ENCODE measurements at places on chromosomes 1 and 21. TPM values are rescaled to one million over a fixed set of nuclear protein-coding genes. Genes with fewer than 3 reads are reported as not detected.

- DNase-seq = no peak
Measured at GRCh38 chr21:32698971-32699693, 28.7 kb downstream of the SYNJ1 start.

GRCh38 chr1:183676586-183677189, 23.6 kb upstream of the APOBEC4 start:
- DNase-seq = no peak

Gene EXO1
- total RNA-seq = 144 TPM

Gene CLDN14
- total RNA-seq = not detected

DNA sequence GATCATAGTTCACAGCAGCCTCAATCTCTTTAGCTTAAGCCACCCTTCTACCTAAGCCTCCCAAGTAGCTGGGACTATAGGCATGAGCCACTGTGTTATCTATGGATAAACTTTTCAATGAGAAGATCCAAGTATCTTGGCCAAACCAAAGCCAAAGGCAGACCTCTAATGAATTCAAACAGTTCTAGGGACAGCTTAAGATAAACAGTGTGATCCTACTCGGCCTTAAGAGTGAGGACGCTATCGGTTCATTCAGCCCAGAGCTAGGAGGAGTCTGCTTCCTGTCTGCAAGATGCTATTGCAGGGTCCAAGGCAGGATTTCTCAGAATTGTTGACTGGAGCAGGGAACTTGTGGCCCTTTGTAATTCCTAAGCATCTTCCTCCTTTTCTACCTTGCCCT, 368.7 kb downstream of the ST6GALNAC3 start:
- no peak for DNase-seq

DNA sequence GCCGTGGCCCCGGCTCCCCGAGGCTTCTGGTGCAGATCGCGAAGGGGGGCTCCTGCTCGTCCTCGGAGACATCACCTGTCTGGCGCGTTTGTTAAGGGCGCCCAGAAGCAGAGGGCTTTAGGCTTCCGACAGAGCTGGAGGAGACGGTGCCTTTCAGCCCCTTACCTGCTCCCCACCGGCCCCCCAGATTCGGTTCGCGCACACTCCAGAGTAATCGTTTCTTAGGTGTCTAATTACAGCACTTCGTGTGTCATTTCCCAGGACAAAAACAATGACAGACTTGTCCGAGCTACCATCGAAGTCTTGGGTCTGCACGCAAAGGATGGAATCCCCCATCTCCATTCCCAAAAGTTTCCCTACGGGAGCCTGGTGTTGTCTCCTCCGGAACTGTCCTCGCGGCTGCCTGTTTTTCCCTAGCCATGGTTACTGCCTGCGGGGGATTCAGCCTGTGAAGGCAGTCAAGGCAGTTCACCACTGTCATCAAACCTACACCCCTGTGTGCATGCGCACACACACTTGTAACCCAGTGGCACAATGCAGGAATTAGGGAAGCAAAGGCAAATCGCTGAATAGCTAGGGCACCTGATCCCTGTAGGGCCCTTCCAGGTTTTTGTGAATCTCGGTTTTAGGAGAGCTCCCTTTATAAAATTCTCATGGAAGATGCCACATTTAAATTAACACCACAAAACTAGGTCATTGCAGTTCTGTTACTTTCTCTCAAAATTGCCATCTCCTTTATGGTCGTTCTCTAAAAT, 738 bp upstream of the CDC42BPA start:
- no peak for DNase-seq

- no peak for DNase-seq
Measured at GRCh38 chr1:236413688-236414087, 19.6 kb downstream of the EDARADD start.

- DNase-seq = no peak
Measured at GRCh38 chr1:26700711-26701110, 4.9 kb downstream of the ARID1A start.

DNA sequence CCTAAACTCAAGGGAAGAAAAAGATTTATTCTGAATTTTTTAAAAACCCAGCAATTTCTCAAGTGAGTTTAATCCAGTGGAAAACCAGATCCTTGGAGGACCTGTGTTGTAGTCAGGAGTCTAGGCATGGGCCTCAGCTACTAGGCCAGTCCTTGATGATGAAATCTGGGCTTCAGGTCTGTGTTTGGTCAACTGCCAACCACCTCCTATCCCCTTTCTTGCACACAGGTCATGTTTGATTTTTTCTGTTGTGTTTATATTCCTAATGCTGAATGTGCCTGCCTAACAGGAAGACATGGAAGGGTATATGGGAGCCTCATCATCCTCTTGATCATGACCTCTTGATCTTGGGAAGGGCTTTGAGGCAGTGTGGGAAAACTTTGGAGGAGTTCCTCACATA, 38.2 kb upstream of the SLC19A2 start:
- no peak for DNase-seq

- DNase-seq = no peak
Measured at GRCh38 chr1:159000070-159000409, 9.7 kb upstream of the IFI16 start.

- no peak for DNase-seq
Measured at GRCh38 chr1:9848022-9848421, 24.3 kb upstream of the CLSTN1 start.

DNA sequence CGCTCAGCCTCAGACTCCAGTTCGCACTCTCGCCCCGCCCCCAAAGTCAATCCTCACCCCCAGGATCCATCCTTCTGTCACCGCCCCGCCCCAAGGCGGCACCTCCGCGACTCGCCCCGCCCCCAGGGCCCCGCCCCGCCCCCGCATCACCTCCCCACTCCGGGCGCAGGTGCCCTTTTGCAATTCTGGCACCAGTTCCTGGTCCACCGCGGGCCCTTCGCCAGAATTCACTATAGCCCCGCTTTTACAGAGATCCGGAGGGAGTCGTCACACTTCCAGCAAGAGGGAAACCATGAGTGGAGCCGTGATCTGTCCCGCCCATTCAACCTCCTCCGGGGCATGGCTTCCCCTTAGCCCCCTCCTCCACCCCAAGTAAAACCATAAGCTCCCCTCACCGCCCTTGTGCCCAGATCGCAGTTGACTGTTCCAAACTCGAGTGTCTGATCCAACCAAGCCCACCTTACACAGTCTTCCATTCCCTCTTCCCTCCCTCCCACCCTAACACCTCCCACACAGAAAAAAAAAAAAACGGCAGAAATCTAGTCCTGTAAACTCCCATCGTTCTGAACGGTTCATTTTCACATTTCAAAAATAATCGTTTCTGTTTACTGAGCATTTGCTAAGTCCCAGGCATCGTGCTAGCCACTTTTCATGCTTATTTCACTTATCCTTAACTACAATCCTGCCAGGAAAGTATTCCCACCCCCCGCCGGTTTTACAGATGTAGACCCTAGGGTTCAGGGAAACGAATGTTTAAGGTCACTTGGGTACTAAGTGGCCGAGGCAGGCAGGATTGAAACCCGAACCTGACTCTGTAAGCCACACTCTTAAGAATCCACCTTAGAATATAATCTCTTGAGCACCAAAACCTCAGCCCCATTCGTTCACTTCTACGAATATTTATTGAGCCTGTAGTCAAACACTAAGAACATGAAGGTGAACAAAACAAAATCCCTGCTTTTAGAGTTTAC, 1.3 kb upstream of the DNAJC16 start:
- DNase-seq = no peak
